ENCODE measurements at places on chromosomes 5 and 9.

GRCh38 chr9:20990867-20991266, 40.6 kb downstream of the HACD4 start:
- DNase-seq: no peak

DNA sequence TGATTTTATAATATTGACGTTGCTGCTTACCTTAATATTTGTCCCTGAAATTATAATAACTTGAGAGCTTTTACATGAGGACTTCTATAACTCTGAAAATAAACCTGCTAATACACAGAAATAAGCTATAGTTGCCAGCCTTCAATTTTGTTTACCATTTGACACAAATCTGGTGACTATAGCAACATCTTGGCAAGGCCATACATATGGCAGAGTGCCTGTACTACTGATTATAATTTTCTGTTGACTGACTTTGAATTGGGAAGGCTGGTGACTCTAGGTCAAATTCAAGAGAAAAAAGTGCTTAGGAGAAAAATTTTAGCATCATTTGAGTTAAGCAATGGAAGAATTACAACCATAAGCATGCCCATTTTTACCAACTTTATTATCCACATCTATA, 581.4 kb upstream of the PTPRD start:
- DNase-seq: no peak

DNA sequence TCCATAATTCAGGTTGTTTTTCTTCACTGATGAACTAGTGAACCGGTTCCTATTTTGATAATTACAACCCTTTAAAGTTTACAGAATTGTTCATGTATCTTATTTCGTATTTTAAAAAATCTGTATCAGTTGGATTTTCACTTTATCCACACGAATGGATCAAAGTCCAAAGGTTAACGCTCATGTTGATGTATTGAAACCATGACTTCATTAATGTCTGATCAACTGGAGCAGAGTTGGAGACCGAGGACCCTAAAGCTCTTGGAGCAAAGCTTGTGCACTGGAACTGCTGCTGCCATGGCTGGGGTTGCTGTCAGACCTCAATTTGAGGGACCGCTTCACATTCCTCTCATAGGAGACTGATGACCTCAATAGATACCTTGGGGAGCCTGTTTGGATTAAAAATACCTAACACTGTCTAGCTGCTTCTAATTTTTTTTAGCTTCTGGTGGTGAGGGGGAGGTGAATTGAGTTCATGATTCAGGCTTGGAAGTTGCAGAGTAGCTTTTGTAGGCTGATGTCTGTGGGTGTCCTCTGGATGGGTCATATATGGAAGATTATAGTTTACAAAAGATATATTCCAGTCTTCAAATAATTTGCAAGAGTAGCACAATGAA, 45.1 kb downstream of the KIAA1958 start:
- DNase-seq: no peak

GRCh38 chr9:13439685-13440476, 160.4 kb upstream of the MPDZ start:
- no peak for DNase-seq

DNA sequence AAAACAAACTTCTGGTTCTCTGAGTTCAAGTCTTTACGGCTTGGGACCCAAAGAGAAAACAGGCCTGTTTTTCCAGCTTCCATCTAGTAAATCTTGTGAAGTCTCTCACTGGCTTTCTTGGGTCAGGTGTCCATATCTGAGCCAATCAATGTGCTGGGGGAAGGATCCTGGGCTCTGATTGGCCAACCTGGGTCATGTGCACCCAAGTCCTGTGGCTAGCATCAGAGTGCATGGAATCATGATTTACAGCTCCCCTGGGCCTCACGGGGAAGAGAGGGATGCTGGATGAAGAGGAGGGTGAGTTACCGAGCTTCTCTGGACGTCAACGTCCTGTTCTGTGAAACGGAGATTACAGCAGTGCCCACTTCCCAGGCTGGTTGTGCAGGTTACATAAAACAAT, 19.4 kb downstream of the CXCL14 start:
- DNase-seq: no peak

- no peak for DNase-seq
Observed at GRCh38 chr9:77156646-77157371, 20.5 kb upstream of the VPS13A start.

DNA sequence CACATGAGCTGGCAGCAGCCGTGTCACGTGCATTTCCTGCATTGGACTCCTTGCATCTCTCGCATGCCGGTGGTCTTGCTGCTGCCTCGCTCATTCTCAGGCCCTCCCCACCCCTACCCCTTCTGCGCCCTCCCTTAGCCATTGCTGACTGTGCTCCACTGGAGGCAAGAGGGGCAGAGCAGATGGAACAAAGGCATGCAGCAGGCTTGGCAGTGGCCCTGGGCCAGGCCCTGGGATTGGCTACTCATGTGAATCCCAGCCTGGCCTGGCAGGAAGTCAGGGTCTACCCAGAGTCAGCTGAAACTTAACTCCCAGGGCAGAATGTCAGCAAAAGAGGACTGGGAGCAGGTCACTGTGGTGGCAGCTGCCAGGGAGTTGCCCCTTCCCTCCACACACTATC, 62.3 kb downstream of the TSTD2 start:
- DNase-seq: no peak

- DNase-seq: no peak
Observed at GRCh38 chr9:130474106-130474505, 29.3 kb downstream of the ASS1 start.

DNA sequence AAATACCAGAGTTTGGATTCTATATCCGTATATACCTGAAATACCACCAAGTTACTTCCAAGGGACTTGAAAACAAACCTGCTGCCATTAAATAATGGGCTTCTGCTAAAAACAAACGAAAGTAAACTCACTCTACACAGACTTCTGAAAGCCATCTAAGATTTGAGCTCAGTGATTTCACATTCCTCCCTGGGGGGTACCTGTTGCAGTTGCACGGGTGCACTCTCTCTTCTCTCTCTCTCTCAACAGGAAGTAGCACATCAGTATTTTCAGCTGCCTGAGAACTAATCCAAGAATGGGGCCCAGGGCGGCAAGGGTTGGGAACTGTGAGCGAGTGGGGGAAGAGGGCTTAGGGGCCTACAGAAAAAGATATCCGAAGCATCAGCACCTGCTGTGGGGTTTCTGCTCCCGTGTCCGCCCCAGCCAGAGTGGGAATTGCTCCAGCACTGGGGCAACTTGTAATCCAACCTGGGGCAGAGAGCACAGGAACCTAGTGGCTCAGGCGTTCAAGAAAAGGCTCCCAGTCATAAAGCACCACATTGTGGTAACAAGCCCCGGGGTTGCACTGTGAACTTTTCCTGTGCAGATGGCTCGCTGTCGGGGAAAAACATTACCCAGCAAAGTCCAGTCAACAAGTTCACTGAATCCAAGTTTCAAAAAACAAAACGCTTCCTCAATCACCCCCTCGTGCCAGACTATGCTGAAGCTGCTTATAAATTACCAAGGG, 99.8 kb downstream of the EFNA5 start:
- DNase-seq: peak; percentile 62

DNA sequence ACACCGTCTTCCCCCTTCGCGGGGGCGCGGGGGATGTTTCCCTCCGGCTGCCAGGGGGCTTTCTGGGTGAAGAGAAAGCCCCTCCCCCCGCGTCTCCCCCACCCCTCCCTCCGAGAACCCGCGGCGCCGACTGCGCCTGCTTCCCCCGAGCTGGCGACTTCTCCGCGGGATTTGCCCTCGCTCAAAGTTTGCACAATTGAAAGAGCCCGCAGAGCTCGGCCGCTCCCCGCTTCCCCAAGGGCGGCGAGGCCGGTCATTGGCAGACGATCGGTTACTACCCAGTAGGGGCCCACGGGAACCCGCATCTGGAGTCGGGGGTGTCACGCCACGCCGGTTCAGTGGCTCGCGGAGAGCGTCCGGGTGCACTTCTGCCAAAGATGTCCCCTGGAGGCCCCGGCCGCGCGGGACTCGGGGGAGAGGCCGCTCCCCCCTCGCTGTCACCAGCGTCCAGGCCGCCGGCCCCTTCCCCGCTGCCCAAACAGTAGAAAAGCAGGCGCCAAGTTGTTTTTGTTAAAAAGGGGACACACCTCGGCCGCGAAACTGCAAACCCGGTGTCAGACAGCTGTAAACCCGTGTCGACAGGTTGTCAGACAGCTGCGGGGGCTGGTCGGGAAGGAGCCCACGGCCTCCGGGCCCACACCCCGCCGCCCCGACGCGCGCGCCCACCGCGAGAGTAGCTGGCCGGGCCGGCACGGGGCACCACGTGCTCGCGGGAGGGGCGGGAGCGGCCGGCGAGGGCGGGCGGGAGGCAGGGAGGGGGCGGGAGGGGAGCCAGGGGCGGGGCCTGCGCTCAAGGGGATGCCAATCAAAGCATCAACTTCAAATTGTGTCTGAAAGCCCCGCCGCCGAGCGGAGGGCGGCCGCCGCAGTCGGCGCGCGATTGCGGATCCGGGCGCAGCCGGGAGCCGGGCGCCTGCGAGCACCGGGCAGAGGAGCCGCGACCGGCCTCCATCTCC, at the start of gene IRX1:
IRX1 (plus strand) TSS at position 827 of the 956 bp plus-strand sequence. CDS start 274 bp downstream, outside the sequence.
- no peak for DNase-seq

Measured in pulmonary artery endothelial cell (primary cell).